Muscle of leg (tissue), 16 donors: ENCODE measurements at places on chromosomes 12 and 14. TPM values are rescaled to one million over a fixed set of nuclear protein-coding genes. Genes with fewer than 3 reads are reported as not detected.
A peak's percentile ranks its signal among the peaks of the same experiment; 100 is the strongest.

Gene GUCY2C
- total RNA-seq: not detected

- H3K36me3 ChIP-seq: no peaks in the 10 kb centered on the region
- DNase-seq: no peak
- H3K27ac ChIP-seq: no peak overlapping the region
Measured at GRCh38 chr14:34170882-34171281, 220.0 kb upstream of the EGLN3 start.

GRCh38 chr14:59538936-59539335 is 37.7 kb downstream of the CCDC175 start:
- H3K27ac ChIP-seq: no peak overlapping the region
- H3K36me3 ChIP-seq: no peaks in the 10 kb centered on the region
- no peaks in the 10 kb centered on the region for H3K27me3 ChIP-seq
- H3K4me1 ChIP-seq: no peaks in the 10 kb centered on the region
- H3K4me3 ChIP-seq: no peak overlapping the region
- no peak for DNase-seq

DNA sequence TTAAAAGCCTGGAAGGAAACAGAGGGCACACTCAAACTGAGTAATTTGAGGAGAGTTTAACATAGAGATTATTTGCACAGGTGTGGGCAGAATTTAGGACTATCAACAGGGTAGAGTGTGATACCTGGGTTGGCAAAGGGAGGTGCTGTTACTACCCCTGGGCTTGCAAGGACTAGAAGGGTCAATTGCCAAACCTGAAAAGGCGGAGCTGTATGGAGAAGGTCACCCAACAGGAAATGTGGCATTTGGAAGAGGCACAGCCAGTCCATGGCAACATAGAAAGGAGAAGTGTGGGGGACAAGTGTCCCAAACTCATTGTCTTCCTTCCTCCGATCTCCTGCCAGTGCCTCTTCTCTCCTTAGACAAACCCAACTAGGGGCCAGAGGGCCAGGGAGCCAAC is 21.6 kb upstream of the MED13L start:
- H3K4me1 ChIP-seq: peaks cover 21% of the 10 kb centered on the region
- no peaks in the 10 kb centered on the region for H3K27me3 ChIP-seq
- peak overlapping the region; percentile 60 for H3K27ac ChIP-seq
- DNase-seq: no peak

GRCh38 chr14:88935083-88935482 is 110.6 kb downstream of the TTC8 start:
- no peaks in the 10 kb centered on the region for H3K27me3 ChIP-seq
- no peak for DNase-seq
- no peaks in the 10 kb centered on the region for H3K36me3 ChIP-seq
- H3K27ac ChIP-seq: peak overlapping the region; percentile 73
- H3K4me3 ChIP-seq: no peak overlapping the region

Gene HNF1A
- total RNA-seq: 0.04 TPM

DNA sequence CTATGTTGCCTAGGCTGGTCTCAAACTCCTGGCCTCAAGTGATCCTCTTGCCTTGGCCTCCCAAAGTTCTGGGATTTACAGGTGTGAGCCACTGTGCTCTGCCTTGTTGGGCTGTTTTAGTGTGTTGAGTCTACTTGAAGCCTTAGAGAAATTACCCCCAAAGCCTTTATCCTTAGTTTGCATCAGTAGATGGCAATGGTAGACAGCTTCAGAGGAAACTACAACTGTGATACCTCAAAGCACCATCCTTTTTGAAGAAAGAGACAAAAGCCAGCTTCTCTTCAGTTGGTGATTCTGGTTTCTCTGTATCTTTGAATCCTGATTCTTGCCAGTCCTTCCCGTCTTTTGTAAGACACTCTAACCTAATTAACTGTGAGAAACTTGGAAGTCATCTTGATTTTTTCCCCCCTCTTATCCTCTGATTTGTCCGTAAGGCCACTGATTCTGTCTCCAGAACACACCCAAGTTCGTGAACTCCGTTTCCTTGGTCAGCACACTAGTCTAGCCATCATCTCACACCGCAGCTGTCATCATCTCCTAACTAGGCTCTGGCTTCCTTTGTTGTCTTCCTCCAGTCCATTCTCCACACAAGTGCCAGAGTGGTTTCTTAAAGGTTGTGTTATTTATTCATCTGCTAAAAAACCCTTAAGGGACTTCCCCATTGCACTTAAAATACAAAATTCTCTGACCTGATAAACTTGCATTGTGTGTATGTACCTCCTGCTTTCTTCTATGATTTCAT is 20.2 kb downstream of the ATP2A2 start:
- peaks cover 55% of the 10 kb centered on the region for H3K36me3 ChIP-seq
- H3K27me3 ChIP-seq: no peaks in the 10 kb centered on the region
- no peak overlapping the region for H3K4me3 ChIP-seq
- H3K4me1 ChIP-seq: no peaks in the 10 kb centered on the region
- peak; percentile 23 for DNase-seq
